ENCODE measurements at places on chromosomes 12 and 14. TPM values are rescaled to one million over a fixed set of nuclear protein-coding genes. Genes with fewer than 3 reads are reported as not detected.

DNA sequence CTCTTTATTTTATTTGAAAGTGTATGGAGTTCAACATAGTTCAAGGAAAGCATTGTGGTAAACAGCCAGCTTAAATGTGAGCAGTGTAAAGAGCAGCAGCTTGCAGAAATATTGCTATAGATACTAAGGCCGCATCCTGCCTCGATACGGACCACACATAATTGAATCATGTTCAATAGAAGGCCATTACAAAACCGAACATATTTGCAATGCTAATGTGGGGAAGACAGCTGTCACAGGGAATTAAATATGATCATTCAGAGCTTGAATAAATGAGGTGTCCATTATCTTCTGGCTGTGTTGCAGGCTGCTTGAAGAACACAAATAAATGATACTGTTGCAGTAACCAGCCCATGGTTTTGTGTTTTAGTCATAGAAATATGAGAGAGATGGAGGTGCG, 173.2 kb downstream of the BRMS1L start:
- H3K27ac ChIP-seq = no peak overlapping the region
- DNase-seq = no peak
- no peak overlapping the region for H3K4me3 ChIP-seq
- peaks cover 37% of the 10 kb centered on the region for H3K4me1 ChIP-seq
- no peaks in the 10 kb centered on the region for H3K36me3 ChIP-seq
- no peaks in the 10 kb centered on the region for H3K27me3 ChIP-seq

- peaks cover 6% of the 10 kb centered on the region for H3K4me1 ChIP-seq
- no peaks in the 10 kb centered on the region for H3K36me3 ChIP-seq
- DNase-seq = no peak
These were observed 15.5 kb downstream of the MORN3 start for GRCh38 chr12:121653999-121654398.

- no peak overlapping the region for H3K4me3 ChIP-seq
- H3K27me3 ChIP-seq = no peaks in the 10 kb centered on the region
- no peaks in the 10 kb centered on the region for H3K36me3 ChIP-seq
- peaks cover 13% of the 10 kb centered on the region for H3K4me1 ChIP-seq
- DNase-seq = no peak
These were observed 291.8 kb downstream of the FOXN3 start for GRCh38 chr14:89125216-89125615.

- DNase-seq = peak; percentile 42
- H3K27ac ChIP-seq = no peak overlapping the region
- H3K4me3 ChIP-seq = peak overlapping the region; percentile 67
These were observed 1.5 kb upstream of the FZD10 start for GRCh38 chr12:130160711-130161231.

GRCh38 chr14:79643132-79643531, 568.2 kb downstream of the DIO2 start:
- H3K4me3 ChIP-seq = no peak overlapping the region
- H3K27ac ChIP-seq = no peak overlapping the region
- no peaks in the 10 kb centered on the region for H3K4me1 ChIP-seq

- no peak overlapping the region for H3K4me3 ChIP-seq
- no peaks in the 10 kb centered on the region for H3K4me1 ChIP-seq
- no peak overlapping the region for H3K27ac ChIP-seq
- no peak for DNase-seq
- H3K27me3 ChIP-seq = no peaks in the 10 kb centered on the region
- no peaks in the 10 kb centered on the region for H3K36me3 ChIP-seq
These were observed 10.8 kb downstream of the MTERF2 start for GRCh38 chr12:106975993-106976658.

DNA sequence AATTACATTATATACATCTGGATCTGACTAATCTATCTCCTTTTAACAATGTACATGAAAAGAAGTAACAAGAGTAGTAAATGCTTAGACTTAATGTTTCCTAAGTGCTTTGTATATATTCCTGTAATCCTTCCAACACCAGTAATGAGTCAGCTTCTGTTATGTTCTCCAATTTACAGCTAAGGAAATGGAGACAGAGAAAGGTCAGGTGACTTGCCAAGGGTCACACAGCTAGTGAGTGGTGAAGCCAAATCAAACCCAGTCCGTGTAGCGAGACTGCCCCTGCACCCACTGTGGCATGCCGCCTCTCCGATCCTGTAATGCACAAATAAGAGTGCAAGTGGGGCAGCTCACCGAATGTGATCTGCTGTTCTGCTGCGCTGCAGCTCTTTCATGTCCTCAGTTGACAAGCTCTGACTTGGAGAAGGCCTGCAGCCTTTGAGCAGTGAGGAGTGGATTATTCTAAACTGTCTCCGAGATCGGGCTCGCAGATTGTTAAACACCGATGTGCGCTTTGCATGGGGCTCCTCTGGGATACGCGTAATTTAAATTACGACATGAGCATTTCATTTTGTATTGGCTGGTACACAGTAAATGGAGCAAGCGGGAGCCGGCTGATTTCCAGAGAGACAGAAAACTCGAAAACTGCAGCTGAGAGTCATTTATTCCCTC, 65.1 kb upstream of the KTN1 start:
- H3K36me3 ChIP-seq = no peaks in the 10 kb centered on the region
- peak overlapping the region; percentile 20 for H3K27ac ChIP-seq
- H3K4me3 ChIP-seq = no peak overlapping the region
- no peaks in the 10 kb centered on the region for H3K27me3 ChIP-seq

DNA sequence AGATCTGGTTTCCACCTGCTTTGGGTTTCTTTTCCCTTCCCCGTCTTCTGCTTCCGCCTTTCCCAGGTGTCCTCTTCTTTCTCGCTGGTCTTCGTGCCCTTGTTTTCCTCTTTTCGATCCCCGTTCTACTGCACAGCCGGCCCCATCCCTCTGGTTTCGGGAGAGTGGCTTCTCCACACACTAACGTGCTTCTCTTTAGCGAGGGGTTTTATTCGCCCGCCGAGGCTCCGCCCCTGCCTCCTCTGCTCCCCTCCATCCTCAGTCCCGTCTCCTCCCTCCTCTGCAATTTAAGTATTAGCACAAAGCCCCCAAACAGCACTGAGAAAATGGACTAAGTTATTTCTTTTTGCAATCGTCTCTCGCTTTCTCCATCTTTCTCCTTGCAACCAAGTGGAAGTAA, at the start of gene SLC7A8:
Gene SLC7A8 (minus strand): TSS at position 182 of the 400 bp plus-strand sequence. CDS start 746 bp downstream, outside the sequence.
- H3K27me3 ChIP-seq = no peaks in the 10 kb centered on the region
- peaks cover 21% of the 10 kb centered on the region for H3K4me1 ChIP-seq
- DNase-seq = peak; percentile 85
- H3K4me3 ChIP-seq = peak within 1 kb of the TSS; percentile 79

DNA sequence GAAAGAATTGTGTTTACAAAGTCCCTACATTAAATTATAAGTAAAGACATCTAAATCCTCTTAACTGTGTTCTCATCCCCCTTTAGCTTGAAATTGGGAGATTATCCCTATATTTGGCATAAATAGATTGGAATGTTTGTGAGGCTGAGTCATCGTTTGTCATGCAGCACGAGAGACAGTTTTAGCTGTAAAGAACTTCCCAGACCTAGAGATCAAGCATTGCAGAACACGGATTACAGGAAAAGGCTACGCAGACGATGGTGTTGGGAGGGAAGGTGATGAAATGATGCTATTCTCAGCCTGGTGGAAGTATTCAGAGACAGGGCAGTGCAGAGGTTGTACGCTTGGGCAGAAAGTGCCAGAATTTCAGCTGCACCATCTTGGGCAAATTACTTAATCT, 93.8 kb downstream of the PTPRB start:
- no peaks in the 10 kb centered on the region for H3K36me3 ChIP-seq
- no peaks in the 10 kb centered on the region for H3K27me3 ChIP-seq

DNA sequence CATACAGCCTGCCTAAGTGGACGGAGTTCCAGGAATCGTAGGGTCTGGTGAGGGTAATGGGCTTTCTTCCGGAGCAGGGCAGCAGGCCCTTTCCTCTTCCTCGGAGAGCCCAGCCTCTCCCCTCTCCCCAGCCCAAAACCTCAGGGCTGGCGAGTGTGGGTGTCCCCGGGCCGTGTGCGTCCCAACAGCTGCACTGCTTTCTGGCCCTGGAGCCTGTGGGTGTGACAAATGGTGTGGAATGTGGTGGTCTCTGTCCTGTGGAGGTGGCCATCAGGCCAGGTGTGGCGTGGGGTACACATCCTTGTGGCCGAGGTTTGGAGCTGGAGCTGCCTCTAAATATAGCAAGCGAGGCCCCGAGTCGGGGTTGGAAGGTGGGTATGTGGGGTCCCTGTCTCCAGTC, 8.5 kb downstream of the ORAI1 start:
- H3K4me3 ChIP-seq = no peak overlapping the region
- no peak for DNase-seq
- H3K27me3 ChIP-seq = no peaks in the 10 kb centered on the region

- H3K4me3 ChIP-seq = no peak overlapping the region
- H3K4me1 ChIP-seq = peaks cover 20% of the 10 kb centered on the region
- DNase-seq = no peak
- no peaks in the 10 kb centered on the region for H3K36me3 ChIP-seq
- H3K27ac ChIP-seq = no peak overlapping the region
- H3K27me3 ChIP-seq = no peaks in the 10 kb centered on the region
These were observed 66.3 kb downstream of the ZNF664 start for GRCh38 chr12:124039276-124039675.

DNA sequence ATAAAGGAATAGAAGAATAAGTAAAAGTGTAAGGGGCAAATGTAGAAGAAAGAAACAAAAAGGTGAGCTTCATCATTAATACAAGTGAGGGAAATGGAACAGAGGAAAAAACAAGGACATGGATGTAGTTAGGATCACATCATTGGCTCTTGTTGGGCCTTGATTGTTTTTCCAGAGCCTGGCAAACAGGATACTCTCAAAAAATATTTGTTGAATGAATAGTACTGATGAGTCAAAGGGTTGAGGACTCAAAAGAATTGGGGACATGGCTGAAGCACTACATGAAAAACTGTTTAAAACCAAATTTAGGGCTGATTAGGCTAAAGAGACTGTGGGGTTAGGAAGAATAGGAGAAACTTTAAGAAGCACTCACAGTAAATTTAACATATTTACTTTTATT, 11.4 kb upstream of the SRP54 start:
- DNase-seq = no peak
- no peaks in the 10 kb centered on the region for H3K27me3 ChIP-seq
- no peaks in the 10 kb centered on the region for H3K36me3 ChIP-seq
- H3K4me3 ChIP-seq = no peak overlapping the region
- no peak overlapping the region for H3K27ac ChIP-seq
- H3K4me1 ChIP-seq = no peaks in the 10 kb centered on the region

DNA sequence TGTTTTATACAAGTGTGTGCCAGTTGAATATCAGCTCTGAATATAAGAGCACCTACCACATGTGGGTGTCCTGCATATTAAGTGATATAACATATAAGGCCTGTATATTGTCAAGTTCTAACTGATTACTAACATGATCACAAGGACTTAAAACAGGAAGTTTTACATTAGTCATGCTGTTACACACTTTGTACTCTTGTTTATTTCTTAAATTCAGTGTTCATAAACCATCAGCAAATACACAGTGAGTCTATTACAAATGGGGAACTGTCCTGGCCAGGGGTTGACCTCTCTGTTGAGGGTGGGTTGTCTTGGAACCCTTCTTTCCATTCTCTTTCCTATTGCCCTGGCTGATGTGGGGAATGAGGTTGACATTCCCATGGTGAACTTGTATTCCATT, 19.1 kb downstream of the HELB start:
- H3K4me1 ChIP-seq = no peaks in the 10 kb centered on the region
- H3K27me3 ChIP-seq = no peaks in the 10 kb centered on the region
- H3K36me3 ChIP-seq = no peaks in the 10 kb centered on the region
- H3K4me3 ChIP-seq = no peak overlapping the region
- DNase-seq = no peak
- no peak overlapping the region for H3K27ac ChIP-seq

GRCh38 chr14:72186523-72186922, 254.3 kb downstream of the RGS6 start:
- no peaks in the 10 kb centered on the region for H3K36me3 ChIP-seq
- H3K4me3 ChIP-seq = no peak overlapping the region
- no peak overlapping the region for H3K27ac ChIP-seq

DNA sequence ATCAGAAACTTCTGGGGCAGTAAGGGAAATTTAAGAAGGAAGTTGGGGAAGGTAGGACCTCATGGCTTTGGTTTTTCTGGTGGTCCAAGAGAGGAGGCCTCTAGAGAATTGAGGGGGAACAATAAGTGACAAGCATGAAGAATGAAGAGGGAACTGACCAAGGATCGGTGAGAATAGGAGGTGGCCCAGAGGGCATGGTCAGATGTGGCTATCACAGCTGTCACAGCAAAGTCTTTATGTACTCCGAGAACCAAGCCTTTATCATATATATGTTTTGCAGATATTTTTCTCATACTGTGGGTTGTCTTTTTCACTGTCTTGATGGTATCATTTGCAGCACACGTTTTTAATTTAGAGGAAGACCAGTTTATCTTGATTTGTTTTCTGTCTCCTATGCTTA, 64.3 kb downstream of the PPP2R5C start:
- H3K27me3 ChIP-seq = no peaks in the 10 kb centered on the region
- H3K4me3 ChIP-seq = no peak overlapping the region
- no peak for DNase-seq
- H3K4me1 ChIP-seq = no peaks in the 10 kb centered on the region
- H3K27ac ChIP-seq = no peak overlapping the region
- H3K36me3 ChIP-seq = no peaks in the 10 kb centered on the region

DNA sequence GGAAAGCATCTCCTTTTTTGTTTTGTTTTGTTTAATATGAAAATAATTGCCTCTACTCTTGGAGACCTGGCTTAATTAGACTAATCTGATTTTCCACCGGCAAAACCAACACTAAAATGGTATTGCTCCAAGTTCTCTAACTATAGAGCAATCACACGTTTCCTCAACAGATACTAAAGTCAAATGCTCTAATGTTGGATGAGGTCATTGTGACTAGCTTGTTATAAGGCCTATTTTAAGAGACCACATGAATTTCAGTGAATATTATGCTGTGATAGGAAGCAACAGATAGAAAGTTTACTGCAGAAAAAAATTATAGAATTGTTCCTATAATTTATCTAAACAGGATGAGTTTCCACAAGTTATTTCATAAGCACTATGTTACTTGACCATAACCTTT, 3.3 kb upstream of the CCDC196 start:
- no peaks in the 10 kb centered on the region for H3K4me1 ChIP-seq
- H3K4me3 ChIP-seq = no peak overlapping the region
- DNase-seq = no peak
- H3K27ac ChIP-seq = no peak overlapping the region
- no peaks in the 10 kb centered on the region for H3K36me3 ChIP-seq

DNA sequence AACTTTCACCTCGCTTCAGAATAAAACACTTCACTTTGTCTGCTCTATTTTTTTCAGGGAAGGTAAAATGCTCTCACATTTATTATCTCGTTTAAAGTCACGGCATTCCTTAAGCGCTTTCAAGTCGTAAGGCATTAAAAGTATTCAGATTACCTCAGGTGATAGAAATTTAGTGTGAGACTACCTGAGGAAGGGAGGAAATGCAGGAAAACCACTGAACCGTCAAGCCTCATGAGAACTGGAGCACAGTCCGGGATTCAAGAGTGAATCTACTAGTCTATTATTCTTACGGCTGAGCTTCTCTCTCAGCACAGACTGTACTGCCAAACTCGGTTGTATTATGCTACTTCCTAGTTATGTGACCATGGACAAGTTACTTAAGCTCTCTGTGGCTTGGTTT, 8.3 kb upstream of the PPFIBP1 start:
- H3K4me1 ChIP-seq = no peaks in the 10 kb centered on the region
- H3K27me3 ChIP-seq = no peaks in the 10 kb centered on the region
- no peak overlapping the region for H3K27ac ChIP-seq
- DNase-seq = no peak

Gene ZNF385A
- 7.2 TPM for total RNA-seq

Gene SLC17A8
- total RNA-seq = not detected

Gene TMPRSS12
- not detected for total RNA-seq

Gene RILPL2
- 1.1 TPM for total RNA-seq

Gene HAL
- total RNA-seq = 0.06 TPM

Gene LACRT
- total RNA-seq = not detected

Gene ESPL1
- 34.3 TPM for total RNA-seq

Gene ADGRD1
- total RNA-seq = 0.40 TPM

Gene PIANP
- 0.32 TPM for total RNA-seq

Gene LTB4R
- total RNA-seq = 1.9 TPM

Gene PLXNC1
- 13.4 TPM for total RNA-seq
